Bladder microvascular endothelial cell (primary cell): ENCODE measurements at places on chromosomes 5 and 9. TPM values are rescaled to one million over a fixed set of nuclear protein-coding genes. Genes with fewer than 3 reads are reported as not detected.

The TIMD4 gene
- total RNA-seq, result not detected in 2 replicates

The LHX6 gene
- 14.1 and 20.4 TPM in 2 replicates for total RNA-seq

The UBTD2 gene
- 14.7 and 22.8 TPM in 2 replicates for total RNA-seq

The NR5A1 gene
- not detected in 2 replicates for total RNA-seq

The GCNT1 gene
- total RNA-seq, result 2.9 and 12.5 TPM in 2 replicates

The SPINK6 gene
- total RNA-seq, result not detected in 2 replicates
